Right cardiac atrium (tissue), 5 donors: ENCODE measurements at places on chromosomes 5 and 9. TPM values are rescaled to one million over a fixed set of nuclear protein-coding genes. Genes with fewer than 3 reads are reported as not detected.

The FAM200C gene
- 4.7 TPM for total RNA-seq

The TNC gene
- 7.9 TPM for total RNA-seq

DNA sequence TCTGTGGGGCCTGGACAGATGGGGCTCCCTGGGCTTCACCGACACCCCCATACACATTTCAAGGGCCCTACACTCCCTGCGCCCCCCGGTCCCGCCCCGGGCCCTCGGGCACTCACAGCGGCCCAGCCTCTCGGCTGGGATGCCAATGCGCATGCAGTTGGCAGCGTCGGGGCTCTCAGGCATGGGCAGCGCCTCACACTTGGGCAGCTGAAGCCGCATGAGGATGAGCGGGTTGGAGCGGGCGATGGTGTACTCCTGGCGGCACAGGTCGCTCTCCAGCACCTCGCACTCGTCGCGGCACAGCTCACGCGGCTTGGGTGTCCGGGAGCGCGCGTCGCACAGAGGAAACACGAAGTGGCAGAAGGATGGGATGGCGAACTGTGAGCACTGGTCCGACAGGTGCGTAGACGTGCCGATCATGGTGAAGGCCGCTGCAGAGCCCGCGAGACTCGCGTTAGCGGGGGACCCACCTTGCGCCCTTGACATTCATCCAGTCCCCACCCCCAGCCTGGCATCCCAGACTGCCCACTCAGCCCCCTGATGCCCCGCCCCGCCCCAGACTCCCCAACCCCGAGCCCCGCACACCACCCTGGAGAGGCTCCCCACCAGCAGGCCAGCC is 216.9 kb downstream of the ROR2 start:
- DNase-seq = no peak

DNA sequence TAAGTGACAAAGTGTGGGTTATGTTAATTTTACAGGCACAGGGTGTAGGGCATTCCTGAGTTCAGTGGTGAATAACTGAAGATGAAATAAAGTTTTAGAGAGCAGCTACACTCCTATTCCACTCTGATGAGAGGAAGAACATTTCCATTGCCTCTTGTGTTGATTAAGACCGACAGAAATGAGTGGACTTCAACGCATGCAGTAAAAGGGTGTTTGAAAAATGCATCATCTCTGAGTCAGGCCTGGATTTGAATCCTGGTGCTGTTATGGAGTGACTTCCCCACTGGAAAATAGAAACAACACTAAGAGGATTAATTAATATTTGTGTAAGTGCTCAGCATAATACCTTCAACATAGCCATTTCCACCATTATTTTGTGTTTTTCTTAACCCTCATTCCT is 86.3 kb downstream of the PRR16 start:
- DNase-seq = no peak

- DNase-seq = no peak
Observed at GRCh38 chr5:179171251-179171815, 111.2 kb downstream of the ZNF354C start.
